Sigmoid colon (tissue), 7 donors: ENCODE measurements at places on chromosomes 2 and 18. TPM values are rescaled to one million over a fixed set of nuclear protein-coding genes. Genes with fewer than 3 reads are reported as not detected.

DNA sequence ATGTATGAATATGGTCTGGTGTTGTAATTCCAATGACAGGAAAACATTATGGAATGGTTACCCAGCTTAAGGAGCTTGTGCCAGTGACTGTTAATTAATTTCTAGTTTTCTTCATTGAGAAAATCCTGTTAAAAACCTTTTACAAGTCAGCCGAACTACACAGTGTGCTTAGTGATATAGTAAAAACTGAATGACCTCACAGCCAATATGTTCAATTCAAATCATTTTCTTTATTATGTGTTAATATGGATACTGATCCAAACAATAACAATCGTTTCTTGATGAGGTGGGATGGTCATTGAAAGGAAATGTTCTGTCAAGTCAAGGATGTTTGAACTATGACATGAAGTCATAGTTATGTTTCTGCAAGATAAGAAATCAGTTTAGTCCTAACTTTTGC lies 41.6 kb upstream of the RMDN2 start:
- H3K36me3 ChIP-seq = no peaks in the 10 kb centered on the region
- H3K4me1 ChIP-seq = no peaks in the 10 kb centered on the region
- no peak overlapping the region for H3K4me3 ChIP-seq
- no peaks in the 10 kb centered on the region for H3K27me3 ChIP-seq

OTX1 gene
- not detected for polyA plus RNA-seq

ZNF521 gene
- 0.69 TPM for polyA plus RNA-seq

DNA sequence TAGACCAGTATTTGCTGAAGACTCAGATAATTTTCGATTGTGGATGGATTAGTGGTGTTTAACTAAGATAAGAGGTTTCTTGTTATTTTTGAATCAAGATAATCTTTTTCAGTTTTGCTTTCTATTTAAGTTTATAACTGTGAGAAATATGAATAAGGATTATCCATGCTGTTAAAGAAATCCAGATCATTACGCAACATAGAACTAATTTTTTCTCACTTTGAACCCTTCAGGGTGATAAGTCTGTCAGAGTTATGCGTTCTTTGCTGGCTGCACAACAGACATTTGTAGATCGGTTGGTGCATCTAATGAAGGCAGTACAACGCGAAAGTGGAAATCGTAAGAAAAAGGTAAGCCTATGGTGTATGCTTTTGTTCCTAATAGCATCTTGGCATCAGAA lies 74.1 kb downstream of the PIK3C3 start:
- H3K4me1 ChIP-seq = no peaks in the 10 kb centered on the region
- H3K27ac ChIP-seq = no peak overlapping the region
- H3K36me3 ChIP-seq = peaks cover 65% of the 10 kb centered on the region
- no peak overlapping the region for H3K4me3 ChIP-seq
- DNase-seq = no peak

MYOM1 gene
- 3.3 TPM for polyA plus RNA-seq
